ENCODE measurements at places on chromosomes 5 and 9. TPM values are rescaled to one million over a fixed set of nuclear protein-coding genes. Genes with fewer than 3 reads are reported as not detected.

The PCDHB2 gene
- 12.6 TPM for total RNA-seq

The ECSCR gene
- 6.7 TPM for total RNA-seq

The PCDHB3 gene
- 2.5 TPM for total RNA-seq

The NFIB gene
- 165 TPM for total RNA-seq

The CTNND2 gene
- total RNA-seq, result 11.2 TPM

The ZDHHC11B gene
- 0.55 TPM for total RNA-seq

The HMCN2 gene
- 2.9 TPM for total RNA-seq

The SERF1B gene
- 61.5 TPM for total RNA-seq

DNA sequence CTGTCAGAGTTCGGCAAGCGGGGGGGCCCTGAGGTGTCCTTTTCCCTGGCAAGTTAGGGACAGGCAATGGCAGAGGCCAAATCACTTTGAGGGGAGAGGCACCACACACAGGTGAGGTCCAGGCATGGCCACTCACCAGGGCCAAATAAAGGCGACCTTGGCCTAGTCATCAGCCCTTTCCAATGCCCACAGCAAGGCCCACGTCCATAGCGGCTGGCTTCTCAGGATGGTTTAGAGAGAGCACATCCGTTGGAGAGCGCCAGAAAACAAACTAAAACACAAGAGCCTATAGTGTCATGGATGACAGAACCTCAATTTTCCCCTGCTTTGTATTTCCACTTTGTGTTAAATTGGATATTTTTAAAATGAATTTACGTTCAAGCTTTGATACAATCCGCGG, 7.0 kb downstream of the CCNJL start:
- no peak for DNase-seq

- no peak for DNase-seq
Observed at GRCh38 chr9:106632621-106633020, 230.3 kb upstream of the ZNF462 start.

DNA sequence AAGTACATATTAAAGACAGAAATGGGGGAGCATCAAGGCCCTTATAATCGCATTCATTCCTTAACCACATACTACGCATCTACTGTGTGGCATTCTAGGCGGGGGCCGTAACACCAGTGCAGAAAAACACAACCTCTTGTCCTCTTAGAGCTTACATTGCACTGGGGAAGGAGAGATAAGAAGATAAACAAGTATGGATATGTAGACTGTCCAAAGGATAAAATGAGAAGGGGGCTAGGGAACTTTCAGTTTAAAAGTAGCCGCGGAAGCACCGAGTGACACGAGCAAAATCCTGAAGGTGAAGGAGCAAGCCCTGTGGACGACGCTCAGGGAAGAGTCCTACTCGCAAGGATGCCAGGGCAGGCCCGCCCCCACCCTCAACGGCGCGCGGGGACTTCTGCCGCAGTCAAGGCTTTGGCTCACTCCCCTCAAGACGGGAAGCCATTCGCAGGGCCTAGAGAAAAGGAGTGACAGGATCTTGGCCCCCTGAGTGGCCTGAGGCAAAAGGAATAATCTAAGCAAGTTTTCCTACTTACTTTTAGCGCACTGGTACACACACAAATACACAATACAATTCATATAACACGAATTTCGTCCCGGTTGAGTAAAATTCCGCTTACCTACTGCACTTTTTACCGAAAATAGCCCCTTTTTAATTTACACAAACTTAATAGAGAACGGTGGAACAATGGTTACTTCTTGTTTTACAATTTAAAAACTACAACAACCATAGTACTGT, 1.3 kb upstream of the NIPBL start:
- DNase-seq, result peak; percentile 37

DNA sequence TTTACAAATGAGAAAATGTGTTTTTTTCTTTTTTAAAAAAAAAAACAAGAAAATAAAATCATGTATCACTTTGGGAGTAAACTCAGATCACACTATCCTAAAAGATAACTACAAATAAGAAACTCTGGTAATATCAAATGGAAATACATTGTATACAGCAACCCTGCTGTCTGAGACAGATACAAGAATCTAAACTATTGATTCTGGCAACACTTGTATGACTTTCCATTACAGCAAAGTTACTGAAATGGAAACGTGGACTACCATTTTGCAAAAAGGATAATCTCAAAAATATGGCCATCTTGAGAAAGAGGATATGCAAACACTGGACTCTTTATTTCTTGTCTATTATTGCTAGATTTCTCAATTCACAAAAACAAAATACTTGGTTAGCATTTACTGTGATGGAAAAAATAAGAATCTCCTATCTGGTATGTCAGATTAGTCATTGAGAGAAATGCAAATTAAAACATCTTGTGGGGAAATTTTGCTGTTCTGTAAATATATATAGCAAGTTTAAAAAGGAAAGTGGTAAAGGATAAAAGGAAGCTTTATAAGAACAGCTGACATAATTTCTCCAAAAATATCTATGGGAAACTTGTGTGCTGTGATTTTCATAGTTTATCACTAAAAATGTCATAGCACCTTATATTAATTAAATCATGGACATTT, 112.9 kb upstream of the FER start:
- DNase-seq, result no peak

DNA sequence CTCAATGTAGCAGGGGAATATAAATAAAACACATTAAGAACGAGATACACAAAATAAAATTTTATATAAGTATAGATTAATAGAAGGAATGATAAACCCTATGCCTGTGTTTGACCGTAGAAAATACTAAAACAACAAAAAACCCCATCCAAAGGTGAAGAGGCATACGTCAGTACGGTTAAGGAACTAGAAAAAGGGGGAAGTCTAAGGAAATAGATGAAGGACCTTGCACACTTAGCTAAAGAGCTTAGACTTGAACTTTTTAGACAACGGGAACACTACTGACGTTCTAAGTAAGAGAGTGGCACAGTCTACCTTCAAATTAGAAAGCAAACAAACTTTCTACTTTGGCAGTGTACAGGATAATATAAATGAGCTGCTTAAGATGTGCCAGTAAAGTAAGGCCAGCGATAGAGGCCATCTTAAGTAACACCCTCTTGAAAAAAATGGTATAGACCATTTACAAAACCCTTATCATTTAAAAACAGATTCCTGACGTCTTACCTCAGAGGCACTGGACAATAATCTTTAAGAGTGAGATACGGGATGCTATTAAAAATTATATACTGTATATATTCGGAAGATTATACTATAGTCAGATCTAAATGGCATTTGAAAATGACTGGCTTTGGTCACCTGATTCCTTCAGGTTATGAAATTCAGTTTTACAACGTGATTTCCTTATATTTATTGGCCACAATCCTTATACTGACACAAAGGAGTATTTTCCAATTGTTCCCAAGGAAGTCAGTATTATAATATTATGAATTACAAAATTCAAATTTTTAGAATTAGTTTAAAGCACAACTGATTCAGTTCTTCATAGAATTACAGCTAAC, 8.5 kb downstream of the PANK3 start:
- no peak for DNase-seq

DNA sequence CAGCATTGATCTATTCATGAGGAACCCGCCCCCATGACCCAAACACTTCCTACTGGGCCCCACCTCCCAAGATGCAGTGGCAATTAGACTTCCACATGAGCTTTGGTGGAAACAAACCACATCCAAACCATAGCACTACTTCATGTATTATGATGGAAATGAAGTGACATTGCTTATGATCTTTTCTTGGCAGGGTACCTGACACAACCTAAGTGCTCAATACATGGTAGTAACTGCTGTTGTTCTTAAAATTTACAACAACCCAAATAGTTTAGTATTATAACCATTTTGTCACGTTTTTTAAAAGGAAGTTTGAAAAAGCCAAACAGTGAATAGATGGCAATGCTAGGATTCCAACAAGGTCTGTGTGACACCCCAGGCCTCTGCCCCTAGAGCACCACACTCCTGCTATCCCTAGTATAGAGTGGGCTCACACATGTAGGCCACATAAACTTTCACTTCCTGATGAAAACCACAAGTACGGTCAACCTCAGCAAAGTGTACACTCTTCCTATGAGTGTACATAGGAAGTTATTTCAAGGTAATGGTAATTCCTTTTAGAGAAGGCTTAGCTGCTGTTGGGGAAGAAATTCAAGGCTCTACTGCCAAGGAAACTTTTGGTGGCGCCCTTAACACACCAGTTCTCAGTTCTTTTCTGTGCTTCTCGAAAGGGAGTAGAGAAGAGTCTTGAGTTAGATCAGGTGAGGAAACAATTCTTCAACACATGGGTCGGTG, 97.6 kb downstream of the ARSB start:
- no peak for DNase-seq

DNA sequence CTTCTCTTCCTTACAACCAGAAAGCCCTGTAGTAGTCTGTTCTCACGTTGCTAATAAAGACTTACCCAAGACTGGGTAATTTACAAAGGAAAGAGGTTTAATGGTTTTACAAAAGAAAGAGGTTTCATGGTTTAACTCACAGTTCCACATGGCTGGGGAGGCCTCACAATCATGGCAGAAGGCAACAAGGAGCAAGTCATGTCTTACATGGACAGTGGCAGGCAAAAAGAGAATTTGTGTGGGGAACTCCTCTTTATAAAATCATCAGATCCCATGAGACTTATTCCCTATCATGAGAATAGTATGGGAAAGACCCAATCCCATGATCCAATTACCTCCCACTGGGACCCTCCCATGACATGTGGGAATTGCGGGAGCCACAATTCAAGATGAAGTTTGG, 164.9 kb downstream of the NR3C1 start:
- no peak for DNase-seq

DNA sequence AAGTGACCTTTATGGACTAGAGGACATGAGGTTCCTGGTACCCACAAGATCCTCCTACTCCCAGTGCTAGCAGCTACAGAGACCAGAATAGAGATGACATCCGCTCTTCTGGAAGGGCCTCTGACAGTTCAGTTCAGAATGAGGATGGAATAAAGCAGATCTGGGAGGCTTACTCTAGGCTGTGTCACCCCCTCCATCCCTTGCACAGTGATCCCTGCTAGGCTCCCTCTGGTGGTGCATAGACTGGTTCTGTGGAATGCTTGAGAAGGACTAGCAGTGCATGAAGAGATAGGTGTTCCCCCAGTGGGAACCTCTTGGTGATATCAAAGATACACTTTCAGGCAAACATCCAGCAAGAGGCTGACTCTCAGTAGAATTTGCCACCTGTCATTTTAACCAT, 83.0 kb downstream of the NPR3 start:
- no peak for DNase-seq

- DNase-seq, result no peak
Observed at GRCh38 chr5:175052351-175052750, 328.0 kb downstream of the MSX2 start.

DNA sequence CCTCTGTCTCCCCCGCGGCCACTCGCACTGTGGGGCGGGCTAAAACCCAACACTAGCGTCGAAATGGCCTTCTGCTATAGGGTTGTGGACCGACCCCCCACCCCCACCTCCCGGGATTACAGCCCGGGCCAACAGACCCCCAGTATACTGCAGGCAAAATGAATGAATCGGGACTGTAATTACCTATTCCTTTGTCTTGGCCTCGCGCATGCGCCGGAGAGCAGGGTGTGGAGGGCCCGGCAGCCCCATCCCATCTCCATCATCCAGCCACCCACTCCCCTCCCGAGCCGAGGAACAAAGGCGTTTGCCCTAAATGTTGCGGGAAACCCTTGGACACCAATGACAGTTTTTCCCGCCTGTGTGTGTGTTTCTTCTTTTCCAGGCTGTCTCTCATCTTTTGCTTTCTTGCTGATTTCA, 1.6 kb downstream of the BASP1 start:
- peak; percentile 17 for DNase-seq

DNA sequence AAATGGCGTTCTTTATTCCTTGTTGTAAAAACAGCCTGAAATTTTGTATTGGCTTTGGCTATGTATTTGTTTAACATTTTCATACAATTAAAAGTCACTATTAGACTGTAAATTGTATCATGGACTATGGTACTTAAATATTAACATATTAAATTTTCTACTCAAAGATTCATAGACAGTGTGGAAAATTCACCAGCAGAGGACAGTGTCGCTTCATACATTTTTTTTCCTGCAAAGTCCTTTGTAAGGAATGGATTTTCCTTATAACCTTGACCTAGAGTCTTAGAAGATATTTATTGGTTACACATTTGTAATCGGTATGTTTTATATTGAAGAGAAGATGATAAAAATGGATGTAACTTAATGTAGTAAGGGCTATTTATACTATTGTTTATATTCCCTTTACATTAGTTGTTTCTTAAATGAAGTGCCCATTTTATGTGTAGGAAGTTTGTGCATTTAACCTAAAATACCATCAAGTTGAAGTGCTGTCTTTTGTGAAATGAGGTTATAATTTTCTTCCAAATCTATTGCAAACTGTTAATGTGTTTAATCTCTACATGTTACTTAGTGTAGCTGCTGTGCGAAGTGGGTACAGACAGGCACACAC, 150.1 kb downstream of the KDM4C start:
- no peak for DNase-seq

DNA sequence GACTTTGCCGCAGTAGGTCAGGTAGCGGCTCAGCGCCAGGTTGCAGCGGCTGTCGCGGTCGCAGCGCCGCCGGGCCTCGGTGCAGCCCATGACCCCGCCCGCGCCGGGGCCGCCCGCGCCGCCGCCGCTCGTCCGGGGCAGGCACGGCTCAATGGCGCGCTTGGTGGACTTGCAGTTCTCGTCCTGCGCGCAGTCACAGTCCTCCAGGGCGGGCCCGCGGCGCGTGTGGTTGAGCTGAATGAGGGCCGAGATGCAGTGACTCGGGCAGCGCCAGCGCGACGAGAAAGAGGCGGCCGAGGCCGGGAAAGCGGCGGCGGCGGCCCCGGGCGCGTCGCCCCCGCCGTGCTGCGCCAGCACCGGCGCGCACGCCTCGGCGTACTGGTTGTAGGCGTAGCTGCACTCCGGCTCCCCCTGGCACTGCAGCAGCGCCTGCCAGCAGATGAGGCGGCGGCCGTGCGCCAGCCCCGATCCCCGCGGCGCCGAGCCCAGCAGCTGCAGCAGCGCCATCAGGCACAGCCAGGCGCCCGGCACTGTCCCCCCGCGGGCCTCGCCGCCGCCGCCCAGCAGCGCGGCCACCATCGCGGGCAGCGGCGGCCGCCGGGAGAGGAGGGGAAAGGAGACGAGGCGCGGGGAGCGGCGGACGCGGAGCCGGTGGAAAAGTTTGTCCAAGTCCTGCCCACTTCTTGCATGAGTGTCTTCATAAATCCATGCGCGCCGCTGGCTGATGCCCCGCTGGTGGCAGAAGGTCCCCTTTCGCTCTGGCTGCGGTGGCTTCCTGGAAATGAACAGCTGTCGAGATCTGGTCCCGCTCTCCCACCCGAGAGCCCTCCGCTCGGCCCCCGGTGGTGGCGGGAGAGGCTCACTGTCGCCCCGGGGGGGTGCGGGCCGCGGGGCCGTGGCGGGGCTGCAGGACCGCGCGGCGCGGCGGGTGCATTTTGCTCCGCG, 833 bp downstream of the GAS1 start:
- DNase-seq, result peak; percentile 68

GRCh38 chr9:77433675-77434445, 214.3 kb downstream of the GNA14 start:
- peak; percentile 58 for DNase-seq

- no peak for DNase-seq
Observed at GRCh38 chr5:60355181-60355580, 344.8 kb downstream of the DEPDC1B start.

DNA sequence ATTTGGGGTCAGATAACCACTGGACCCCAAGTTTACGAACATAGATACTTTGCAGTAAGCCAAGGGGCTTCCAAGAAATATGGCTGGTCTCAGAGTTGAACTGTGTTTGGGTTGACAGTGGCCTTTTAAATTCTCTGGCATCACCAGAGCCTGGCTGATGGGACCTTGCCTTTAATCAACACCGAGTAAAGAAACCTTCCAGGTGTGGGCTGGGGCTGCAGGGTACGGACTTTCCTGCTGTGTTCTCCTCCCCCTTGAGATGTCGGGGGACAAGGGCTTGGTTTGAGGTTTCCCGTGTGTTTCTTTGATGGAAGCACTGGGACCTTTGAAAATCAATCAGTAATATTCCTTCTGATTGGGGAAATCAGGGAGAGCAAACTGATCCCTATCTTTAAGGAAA, 140.1 kb downstream of the MTX3 start:
- no peak for DNase-seq

All from prostate gland (tissue), 2 donors.